Stimulated activated CD4-positive, alpha-beta T cell treated with anti-CD3 and anti-CD28 coated beads, Interleukin-15, amount 100 ng/mL, for 1 hour (primary cell): ENCODE measurements at places on chromosomes 13 and 19.

GRCh38 chr13:20288561-20288960 is 56.4 kb upstream of the GJB6 start:
- DNase-seq = no peak

DNA sequence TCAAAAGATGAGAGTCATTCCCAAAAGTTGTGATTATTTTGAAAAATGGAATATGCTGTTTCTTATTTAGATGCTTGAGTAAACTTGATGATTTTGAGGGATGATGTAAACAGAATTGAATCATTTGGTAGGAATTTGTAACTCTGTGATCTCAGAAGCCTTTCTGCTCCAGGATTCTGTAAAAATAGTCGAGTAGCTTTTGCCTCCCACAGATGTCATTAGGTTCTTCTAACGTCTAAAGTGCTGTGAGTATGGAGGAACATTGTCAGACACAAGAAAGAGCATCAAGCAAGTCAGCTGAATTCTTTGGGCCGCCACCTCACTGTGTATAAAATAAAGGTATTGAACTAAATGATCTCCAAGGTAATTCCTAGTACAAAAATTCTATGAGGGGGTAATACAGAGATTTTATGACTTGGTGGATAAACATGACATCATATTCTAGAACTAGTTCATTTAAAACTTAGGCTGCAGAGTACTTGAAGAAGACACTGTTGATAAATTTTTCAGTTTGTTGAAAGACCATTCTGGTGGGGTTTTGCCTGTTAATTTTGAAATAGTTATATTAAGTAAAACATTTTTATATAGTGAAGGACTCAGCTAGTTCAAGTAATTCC is 1.4 kb upstream of the GPR183 start:
- DNase-seq = no peak

DNA sequence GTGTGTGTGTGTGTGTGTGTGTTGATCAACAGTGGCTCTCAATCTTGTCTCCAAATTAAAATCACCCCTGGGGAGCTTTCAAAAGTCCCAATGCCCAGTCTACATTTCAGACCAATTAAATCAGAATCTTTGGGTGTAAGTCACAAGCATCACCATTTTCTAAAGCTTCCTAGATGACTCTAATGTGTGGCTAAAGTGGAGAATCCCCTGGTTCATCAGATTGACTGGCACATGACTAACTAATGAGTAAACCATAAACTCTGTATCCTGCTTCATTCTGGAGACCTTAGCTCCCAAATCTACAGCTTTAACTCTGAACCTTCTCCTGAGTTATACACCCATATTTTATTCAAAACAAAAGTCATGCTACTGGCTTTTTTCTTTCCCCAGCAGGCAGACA is 131.3 kb downstream of the SUCLA2 start:
- no peak for DNase-seq

DNA sequence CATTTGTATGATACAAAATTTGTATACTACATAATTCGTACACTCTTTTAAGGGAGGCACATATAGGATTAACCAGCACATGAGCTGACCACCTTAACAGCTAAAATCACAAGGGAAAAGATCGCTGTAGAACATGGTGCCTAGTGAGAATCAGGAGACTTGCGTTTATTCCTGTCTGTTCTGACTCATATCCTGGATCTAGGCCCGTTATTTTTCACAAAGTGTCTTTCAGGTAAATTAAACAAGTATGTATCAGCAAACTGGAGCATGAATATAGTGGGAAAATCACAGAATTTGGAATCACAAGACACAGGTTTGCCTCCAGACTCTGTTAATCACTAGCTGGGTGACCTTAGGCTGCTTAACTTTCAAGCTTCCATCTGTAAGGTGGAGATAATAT is 47.5 kb upstream of the ESD start:
- DNase-seq = no peak

DNA sequence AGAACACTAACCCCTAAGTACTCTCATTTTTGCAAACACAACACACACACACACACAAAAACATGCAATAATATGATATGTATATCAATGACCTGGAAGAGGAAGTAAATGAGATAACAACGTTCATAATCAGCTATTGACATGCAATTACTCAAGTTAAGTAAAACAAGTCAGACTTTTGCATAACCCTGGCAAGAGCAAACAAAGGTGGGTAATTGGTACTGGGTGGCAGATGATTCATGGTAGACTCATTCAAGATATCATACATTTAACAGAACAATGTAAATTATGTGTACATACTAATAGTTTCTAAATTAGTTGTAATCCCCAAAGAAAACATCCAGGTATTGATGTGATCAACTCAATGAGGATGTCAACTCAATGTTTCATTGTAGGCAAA is 508.8 kb downstream of the DACH1 start:
- DNase-seq = no peak

- no peak for DNase-seq
Observed at GRCh38 chr19:32977280-32977679, 5.2 kb downstream of the FAAP24 start.

DNA sequence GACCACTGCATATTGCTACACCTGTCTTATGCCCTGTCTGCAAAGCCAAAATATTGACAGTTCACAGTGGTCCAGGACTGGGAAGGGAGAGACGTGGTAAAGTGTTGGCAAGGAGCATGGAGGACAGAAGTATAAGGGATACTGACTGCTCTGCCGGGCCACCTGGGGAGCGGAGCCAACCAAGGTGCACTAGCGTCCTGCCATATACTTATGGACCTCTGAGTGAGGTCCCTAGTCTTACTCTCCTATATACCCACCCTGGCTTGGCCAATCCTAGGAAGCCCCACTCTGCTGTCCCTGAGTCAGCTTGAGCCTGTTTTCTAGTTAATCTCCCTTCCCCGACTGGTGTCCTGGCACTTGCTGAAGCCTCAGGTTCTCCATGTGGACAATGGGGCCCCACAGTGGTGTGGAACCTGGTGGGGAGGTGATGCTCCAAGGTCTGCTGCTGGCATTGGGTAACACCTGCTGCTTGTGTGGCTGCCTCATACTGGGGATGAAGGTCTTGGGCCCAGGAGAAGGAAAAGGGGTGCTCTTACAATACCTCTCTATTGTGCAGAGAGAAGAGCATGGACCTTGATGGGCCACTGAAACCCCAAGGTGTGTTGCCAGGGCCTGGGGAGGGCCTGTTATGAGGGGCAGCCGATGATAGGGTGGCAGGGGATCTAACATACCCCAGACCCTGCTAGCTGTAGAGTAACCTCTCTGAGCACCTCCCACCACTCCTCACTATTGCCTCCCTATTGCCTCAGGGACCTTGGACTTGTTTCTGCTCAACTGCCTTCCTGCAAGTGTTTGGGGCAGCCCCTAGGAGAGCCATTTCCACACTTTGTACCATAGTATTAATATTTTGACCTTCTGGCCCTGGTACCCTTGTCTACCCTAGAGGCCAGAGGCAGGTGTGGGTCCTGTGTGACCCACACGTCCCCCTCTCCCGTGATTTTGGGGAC is 6.7 kb upstream of the TRIM28 start:
- DNase-seq = no peak

DNA sequence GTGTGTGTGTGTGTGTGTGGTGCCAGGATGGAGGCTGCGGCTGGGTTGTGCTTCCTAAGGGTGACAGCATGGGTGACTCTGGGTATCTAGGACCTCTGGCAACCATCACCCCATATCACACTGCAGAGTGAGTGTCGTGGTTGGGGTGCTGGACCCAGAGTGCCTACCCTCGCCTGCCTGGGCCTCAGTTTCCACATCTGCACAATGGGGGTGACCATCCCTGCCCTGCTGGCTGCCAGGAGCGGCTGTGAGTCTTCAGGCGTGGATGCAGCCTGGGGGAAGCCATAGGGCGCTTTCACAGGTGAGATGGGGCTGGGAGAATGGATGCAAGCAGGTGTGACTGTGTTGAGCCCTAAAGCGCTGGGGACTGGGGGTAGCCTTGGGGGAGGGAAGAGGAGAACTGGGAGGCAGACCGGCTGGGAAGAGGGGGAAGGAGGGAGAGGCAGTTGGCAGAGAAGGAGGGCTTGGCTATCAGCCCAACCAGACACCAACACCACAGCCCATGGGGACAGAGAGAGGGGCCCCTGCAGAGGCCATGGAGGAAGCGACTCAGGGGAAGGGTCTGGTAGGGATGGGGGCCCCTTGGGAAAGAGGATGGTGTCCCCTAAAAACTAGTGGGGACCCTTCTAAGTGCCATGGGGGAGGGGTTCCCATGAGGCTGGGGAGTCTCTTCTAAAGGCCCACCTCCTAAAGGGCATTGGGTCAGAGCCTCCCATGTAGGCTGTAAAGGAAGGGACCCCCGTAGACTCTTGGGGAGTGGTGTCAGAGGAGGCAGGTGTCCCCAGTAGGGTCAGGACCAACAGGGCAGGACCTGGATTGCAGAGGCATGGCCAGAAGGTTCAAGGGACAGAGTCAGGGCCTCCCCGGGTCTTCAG is 1.7 kb downstream of the PLPPR2 start:
- DNase-seq = no peak

- no peak for DNase-seq
Observed at GRCh38 chr13:19185865-19186645, 4.4 kb upstream of the TUBA3C start.

GRCh38 chr13:26719356-26719945 is 41.1 kb downstream of the GPR12 start:
- no peak for DNase-seq

DNA sequence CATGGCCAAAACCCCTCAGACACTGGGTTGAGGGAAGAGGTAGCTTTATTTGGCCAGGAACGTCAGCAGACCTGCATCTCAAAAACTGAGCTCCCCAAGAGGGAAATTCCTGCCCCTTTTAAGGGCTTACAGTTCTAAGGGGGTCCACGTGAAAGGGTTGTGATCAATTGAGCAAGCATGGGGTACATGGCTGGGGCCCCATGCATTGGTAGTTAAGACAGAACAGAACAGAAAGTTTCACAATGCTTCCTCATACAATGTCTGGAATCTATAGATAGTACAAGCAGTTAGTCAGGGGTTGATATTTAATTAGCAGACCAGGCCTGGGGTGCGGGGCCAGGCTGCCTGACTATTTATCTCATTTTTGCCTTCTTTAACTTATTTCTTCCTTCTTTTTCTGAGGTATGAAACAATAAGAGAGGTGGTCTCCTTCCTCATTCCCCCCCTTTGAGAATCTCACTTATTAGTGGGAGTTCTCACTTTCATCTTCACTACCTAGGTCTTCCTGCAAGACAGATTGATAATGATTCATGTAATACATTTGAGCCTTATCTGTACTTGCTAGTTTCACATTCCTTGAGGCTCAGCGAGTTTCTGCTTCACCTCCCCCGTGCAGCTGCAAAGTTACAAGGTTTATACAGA is 84.8 kb downstream of the SLC25A15 start:
- DNase-seq = no peak

DNA sequence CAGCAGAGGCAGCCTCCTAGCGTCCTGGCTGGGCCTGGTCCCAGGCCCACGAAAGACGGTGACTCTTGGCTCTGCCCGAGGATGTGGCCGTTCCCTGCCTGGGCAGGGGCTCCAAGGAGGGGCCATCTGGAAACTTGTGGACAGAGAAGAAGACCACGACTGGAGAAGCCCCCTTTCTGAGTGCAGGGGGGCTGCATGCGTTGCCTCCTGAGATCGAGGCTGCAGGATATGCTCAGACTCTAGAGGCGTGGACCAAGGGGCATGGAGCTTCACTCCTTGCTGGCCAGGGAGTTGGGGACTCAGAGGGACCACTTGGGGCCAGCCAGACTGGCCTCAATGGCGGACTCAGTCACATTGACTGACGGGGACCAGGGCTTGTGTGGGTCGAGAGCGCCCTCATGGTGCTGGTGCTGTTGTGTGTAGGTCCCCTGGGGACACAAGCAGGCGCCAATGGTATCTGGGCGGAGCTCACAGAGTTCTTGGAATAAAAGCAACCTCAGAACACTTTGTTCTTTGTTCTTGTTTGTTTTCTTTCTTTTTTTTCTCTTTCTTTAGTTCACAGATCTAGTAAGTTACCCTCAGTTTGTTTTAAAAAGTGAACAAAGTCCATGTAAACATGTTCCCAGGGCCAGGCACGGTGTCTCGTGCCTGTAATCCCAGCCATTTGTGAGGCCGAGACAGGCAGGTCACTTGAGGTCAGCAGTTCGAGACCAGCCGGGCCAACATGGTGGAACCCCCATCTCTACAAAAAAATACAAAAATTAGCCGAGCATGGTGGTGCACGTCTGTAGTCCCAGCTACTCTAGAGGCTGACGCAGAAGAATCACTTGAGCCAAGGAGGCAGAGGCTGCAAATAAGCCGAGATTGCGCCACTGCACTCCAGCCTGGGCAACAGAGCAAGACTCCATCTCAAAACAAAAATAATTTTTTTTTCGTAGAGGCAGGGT is 10.2 kb downstream of the ANGPTL4 start:
- no peak for DNase-seq

- no peak for DNase-seq
Observed at GRCh38 chr19:39802958-39803357, 24.3 kb downstream of the LEUTX start.

GRCh38 chr13:30810261-30810701 is 74.9 kb downstream of the ALOX5AP start:
- no peak for DNase-seq

- no peak for DNase-seq
Observed at GRCh38 chr13:94415500-94416237, 63.8 kb downstream of the DCT start.

GRCh38 chr13:26951581-26952177 is 191.1 kb upstream of the GPR12 start:
- no peak for DNase-seq

GRCh38 chr13:102873653-102874052 is 27.8 kb downstream of the ERCC5 start:
- DNase-seq = no peak

DNA sequence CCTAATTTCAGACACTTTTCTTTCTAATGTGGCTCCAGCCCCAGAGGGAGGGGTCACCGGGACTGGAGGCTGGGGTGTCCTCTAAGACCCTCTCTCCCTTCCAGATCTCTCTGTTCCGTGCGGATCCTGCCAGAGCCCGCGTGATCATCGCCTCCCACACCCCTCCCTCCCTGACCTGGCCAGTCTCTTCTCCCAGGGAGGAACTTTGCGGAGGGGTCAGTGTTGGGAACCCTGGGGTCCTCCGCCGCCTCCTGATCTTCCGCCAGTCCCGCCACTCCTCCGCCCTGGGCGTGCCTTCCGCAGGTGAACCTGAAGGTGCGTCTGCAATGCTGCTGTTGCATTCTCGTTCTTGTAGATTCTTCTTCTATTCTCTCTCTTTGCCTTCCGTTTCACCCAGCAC is 9.1 kb downstream of the SOX21 start:
- DNase-seq = no peak

DNA sequence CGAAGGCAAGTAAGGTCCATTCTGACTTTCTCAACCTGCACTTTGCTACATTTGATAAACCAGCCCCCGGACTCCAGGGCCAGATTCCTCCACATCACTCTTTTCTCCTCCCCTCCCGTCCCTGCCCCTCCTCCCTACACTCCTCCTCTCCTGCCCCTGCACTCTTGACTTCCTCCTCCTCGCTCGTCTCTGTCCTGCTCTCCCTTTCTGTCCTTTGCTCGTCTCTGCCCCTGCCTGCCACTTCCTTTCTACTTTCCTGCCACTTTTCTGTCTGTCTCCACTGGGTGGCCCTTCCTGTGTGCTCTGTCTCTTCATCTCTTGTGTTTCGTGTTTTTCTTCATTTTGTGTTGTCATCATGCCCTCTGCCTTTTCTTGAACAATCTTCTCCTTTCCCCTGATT is 7.0 kb downstream of the U2AF2 start:
- DNase-seq = no peak

GRCh38 chr19:815079-815774 is 6.5 kb downstream of the PLPPR3 start:
- DNase-seq = no peak

GRCh38 chr19:50460161-50460765 is 16.0 kb upstream of the EMC10 start:
- no peak for DNase-seq
